ENCODE measurements at places on chromosomes 6 and 20.

- no peak for DNase-seq
Measured at GRCh38 chr6:157061770-157062594, 261.3 kb downstream of the TMEM242 start.

DNA sequence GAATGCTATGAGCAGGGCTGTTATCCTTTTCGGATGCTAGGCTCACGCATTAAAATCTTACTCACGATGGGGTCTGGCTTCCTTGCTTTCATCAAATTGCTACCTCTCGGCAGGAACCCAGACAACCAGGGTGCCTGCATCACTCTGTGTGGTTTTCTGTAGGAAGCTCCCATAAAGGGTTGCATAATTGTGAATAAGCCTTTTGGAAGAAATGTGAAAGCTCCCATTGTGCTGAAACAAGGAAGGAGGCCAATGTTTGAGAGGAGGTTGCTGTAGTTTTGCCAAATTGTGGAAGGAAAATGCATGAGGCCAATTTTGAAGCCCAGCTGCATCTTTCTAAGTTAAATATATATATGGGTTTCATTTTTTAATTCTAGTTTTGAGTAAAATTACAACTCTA is 615.5 kb downstream of the C6orf118 start:
- no peak for DNase-seq

- DNase-seq: no peak
Measured at GRCh38 chr6:120237221-120237620, 887.7 kb upstream of the MAN1A1 start.

DNA sequence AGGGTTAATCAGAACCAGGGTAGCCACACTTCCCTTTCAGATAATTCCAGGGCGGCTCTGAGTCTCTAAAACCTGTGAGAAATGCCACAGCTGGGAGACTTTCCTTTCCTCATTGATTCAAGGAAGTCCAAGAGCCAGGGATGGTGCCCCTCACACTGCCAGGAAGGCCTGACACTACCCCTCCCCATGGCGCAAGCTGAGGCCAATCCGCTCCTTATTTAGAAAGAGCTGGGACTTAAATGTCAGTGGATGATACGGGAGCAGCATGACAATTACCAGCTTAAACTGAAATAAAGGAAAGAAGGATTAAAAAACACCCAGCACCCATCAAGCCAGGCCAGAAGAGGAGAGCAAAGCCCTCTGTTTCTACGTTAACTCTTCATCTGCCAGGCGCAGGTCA is 244.4 kb downstream of the LRFN2 start:
- DNase-seq: no peak

- DNase-seq: no peak
Measured at GRCh38 chr20:63703976-63704748, 3.6 kb downstream of the ARFRP1 start.

DNA sequence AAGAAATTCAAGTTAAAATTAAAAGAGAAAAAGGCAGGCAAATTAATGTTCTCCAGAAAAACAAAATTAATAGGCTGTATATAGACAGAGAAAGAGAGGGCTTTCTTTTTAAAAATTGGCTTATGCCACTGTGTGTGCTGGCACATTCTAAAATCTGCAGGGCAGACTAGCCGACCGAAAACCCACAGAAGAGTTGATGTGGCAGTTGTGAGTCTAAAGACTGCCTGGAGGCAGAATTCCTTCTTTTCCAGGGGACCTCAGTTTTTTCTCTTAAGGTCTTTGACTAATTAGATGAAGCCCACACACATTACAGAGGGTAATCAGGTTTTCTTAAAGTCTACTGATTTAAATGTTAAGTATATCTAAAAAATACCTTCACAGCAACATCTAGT is 85.7 kb downstream of the GJA1 start:
- DNase-seq: no peak

- DNase-seq: no peak
Measured at GRCh38 chr6:43307451-43308100, 1.1 kb downstream of the CRIP3 start.

GRCh38 chr6:138503881-138504680 is 4.8 kb upstream of the NHSL1 start:
- no peak for DNase-seq
